ENCODE measurements at places on chromosomes 1 and 21. TPM values are rescaled to one million over a fixed set of nuclear protein-coding genes. Genes with fewer than 3 reads are reported as not detected.

Gene RHBDL2
- 1.2 TPM for polyA plus RNA-seq

Gene PROK1
- polyA plus RNA-seq, result not detected

Gene ACOT7
- polyA plus RNA-seq, result 141 TPM

Gene CRB1
- polyA plus RNA-seq, result 0.08 TPM

Gene KCNE2
- not detected for polyA plus RNA-seq

DNA sequence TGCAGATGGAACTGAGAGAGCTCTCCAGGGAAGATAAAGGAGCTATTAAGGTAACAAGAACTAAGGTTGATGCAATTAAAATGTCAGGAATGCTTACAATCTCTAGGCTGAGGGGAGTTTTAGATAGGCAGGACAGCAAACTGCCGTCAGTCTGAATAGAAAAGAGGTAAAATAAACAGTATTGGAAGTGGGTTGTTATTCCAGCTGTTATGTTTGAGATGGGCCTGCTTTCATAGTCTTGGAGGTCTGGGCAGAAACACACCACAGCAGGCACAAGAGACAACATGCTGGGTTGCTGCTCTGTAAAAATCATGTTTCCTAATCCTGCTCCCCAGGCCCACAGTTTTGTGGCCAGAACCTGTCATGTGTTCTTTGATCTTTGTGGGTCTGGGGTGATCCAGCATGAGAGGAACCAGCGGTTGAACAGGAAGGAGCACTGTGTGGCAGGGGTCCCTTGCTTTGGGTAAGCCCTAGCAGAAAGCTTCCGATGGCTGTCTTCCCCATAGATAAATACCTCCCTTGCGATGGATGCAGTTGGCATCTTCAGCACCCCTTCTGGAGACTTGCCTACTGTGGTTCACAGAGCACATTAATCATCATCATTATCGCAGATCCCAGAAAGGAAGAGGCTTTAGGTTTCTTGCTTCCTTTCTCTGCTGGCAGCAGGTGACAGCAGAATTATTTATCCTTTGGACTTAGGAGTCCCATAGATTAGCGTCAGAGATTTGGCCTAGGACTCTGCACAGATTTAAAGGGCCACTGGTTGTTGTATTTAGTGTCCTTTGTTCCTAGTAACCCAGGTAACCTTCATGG lies 97.1 kb downstream of the AK5 start:
- DNase-seq, result peak; percentile 59

GRCh38 chr1:30519201-30519763 lies 204.1 kb downstream of the MATN1 start:
- no peak for DNase-seq

DNA sequence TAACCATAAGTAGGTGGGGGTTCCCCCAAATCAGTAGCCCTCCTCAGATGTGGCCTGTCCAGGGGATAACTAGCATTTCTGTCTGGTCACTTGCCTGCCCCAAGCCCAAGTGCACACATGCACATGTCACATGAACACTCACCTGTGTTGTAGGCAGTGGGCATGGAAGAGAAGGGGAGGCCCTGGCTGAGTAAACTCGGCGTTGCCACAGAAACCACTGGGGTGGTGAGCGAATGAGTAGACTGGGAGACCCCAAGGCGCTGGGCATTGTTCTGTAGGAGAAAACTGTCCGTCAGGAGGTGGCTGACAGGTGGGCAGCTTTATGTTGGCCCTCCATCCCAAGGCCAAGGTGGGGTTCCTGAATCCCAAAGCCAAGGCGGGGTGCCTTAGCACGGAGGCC lies 25.6 kb downstream of the MEF2D start:
- DNase-seq, result no peak

GRCh38 chr1:231748760-231749415 lies 122.3 kb downstream of the DISC1 start:
- DNase-seq, result peak; percentile 7

GRCh38 chr21:35057428-35057827 lies 8.3 kb upstream of the RUNX1 start:
- no peak for DNase-seq

DNA sequence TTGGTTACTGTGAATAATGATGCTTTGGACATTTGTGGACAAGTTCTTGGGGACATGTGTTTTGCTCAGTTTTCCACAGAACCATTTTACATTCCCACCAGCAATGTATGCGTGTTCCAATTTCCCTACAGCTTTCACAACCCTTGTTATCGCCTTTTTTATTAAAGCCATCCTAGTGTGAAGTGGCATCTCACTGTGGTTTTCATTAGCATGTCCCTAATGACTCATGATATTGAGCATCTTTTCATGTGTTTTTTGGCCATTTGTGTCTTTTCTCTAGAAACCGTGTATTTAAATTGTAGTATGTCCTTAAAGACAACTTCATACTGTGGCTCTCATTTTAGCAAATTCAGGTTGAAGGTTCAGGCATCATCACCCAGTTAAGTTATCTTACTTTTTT lies 132.1 kb downstream of the TGFBR3 start:
- no peak for DNase-seq

DNA sequence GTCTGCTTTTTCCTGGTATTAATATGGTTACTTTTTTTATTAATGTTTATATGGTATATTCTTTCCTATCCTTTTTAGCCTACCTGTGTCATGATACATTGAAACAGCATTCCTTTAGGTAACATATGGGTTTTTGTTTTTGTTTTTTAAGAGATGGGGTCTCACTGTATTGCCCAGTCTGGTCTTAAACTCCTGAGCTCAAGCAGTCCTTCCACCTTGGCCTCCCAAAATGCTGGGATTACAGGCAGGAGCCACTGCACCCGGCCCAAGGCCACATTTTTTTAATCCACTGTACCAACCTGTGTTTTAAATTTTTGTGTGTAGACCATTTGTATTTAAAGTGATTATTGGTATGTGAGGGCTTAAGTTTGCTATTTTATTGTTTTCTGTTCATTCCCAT lies 43.1 kb downstream of the PKN2 start:
- no peak for DNase-seq

GRCh38 chr1:119467219-119467618 lies 39.8 kb upstream of the HSD3B1 start:
- DNase-seq, result no peak

- no peak for DNase-seq
These were observed 21.8 kb downstream of the ADORA1 start for GRCh38 chr1:203149188-203149840.

DNA sequence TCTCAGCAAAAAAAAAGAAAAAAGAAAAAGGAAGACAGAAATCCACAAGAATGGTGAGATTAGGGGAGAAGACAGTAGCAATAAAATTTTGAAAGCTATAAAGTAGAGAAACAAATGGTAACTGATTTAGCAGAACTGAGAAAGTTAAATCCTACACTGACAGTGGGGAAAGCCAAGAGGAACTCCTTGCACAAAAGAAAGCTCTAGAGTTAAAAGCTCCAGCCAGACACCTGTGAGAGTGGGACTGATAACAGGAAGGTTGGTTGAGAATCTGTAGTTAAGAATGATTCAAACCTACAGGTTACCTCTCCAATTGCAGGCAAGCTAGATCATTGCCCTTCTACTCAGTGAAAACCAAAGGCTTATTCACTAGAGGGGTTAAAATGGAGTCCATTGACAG lies 23.6 kb downstream of the FBXO28 start:
- no peak for DNase-seq

GRCh38 chr1:153849487-153850185 lies 73.1 kb downstream of the GATAD2B start:
- no peak for DNase-seq

DNA sequence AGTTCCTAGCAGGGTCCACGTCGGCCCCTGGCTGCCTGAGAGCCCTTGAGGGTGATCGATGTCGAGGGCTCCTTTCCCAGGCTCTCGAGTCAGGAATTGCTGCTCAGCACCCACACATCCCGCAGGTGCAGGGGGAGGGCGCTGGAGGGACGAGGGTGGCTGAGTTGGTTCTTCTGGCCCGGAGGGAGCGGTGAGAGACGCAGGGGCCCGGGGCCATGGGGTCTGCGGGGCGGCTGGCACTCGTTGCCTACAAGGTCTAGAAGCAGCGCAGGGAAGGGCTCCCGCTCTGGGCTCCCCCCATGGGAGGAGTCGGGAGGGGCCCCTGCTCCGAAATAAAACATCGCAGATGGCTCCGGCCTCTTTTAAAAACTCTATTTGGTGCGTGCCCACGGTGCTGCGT lies 18.2 kb downstream of the PANK4 start:
- no peak for DNase-seq

DNA sequence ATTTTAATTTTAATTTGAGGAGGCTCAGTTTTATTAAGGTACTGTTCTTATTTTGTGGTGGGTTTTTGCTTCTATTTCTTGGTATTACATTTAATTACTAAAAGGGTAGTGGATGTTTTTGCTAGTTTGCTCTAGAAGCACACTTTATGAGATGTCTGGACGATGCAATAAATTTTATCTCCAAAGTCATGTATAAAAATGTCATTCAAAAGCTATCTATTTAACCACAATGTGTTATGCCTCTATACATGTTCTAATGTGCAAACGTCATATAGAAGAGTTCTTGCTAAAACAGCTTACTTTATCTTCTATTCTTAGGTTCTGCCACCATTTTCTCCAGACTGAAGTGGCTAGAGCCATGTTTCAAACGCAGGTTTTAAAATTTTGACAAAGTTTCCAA lies 12.9 kb upstream of the MPC2 start:
- no peak for DNase-seq

- no peak for DNase-seq
These were observed 13.7 kb downstream of the REG4 start for GRCh38 chr1:119797606-119798005.

Measured in fibroblast of lung (primary cell).